Adrenal gland (tissue), 19 donors: ENCODE measurements at places on chromosomes 7 and 10. TPM values are rescaled to one million over a fixed set of nuclear protein-coding genes. Genes with fewer than 3 reads are reported as not detected.
A peak's percentile ranks its signal among the peaks of the same experiment; 100 is the strongest.

- H3K27ac ChIP-seq = no peak overlapping the region
- no peak overlapping the region for H3K4me3 ChIP-seq
- no peaks in the 10 kb centered on the region for H3K4me1 ChIP-seq
- no peak for DNase-seq
Observed at GRCh38 chr10:50221470-50221869, 29.8 kb downstream of the ASAH2 start.

Gene PON3
- total RNA-seq = 6.6 TPM

DNA sequence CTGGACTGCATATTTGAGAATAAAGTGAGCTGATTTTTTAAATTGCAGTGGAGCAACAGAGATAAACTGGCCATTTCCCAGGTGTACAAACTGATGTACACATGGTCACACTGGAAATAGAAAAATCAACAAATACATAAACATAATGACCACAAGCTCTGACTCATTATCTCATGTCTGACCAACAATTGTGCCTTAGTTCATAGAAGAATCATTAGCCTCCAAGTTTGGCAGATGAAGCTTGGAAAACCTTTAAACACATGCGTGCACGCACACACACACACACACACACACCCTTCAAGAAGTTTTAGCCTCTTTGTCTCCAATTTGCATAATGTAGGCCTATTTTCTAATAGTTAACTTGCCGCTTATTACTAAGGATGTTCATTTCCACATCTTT lies 308.9 kb upstream of the POM121L12 start:
- no peaks in the 10 kb centered on the region for H3K27me3 ChIP-seq
- no peak for DNase-seq
- H3K4me3 ChIP-seq = no peak overlapping the region
- no peaks in the 10 kb centered on the region for H3K36me3 ChIP-seq

DNA sequence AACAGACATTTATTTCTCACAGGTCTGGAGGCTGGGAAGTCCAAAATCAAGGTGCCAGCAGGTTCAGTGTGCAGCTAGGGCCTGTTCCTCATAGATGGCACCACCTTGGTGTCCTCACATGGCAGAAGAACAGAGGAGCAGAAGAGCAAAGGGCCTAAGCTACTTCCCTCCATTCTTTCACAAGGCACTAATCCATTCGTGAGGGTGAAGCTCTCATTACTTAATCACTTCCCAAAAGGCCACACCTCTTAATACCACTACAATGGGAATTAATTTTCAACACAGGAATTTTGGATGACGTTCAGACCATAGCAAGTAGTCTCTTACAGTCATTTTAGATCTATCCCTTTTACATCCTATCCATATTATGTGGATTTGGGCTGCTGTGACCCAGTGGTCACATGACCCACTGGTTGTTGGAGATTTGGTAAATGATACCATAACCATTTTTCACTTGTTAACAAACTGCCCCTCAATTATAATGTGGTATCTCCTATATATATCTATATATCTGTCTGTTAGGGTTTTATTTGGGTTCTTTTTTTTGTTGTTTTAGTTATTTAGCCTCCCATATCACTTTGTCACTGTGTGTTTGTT lies 63.4 kb downstream of the BBS9 start:
- H3K36me3 ChIP-seq = no peaks in the 10 kb centered on the region
- no peak overlapping the region for H3K27ac ChIP-seq
- DNase-seq = no peak
- H3K27me3 ChIP-seq = no peaks in the 10 kb centered on the region

Gene NPTX2
- total RNA-seq = 75.8 TPM

DNA sequence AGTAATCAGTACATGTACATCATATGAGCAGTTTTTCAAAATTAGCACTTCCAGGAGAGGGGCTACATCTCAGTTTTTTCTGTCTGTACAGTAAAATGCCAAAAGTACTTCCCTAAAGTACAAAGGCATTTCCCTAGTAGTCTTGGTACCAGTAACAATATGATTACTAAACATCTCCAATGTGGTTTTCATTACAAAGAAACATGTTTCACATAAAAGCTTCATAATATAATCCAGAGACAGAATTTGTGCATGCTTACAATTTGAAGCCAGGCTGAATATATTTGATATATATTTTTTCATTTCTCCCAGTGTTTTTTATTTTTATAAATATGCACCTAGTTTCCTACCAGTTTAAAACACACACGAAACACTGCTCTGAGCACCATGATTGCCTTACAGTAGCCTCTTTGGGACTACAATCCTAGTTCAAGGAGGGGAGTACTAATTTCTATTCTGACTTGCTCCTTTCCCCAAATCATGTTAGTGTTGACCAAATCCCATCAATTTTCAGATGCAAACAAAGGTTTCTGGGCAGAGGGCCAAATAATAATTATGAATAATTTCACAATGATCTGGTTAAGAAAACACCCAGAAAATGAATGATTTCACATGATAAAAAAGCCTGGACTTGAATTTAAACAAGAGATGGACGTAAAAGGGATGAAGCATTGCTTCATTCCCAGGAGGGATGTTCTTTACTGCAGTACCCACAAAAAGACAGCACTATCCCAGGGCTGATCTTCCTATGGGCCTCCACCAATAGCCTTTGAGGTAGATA lies 201.3 kb downstream of the SLC25A13 start:
- H3K4me3 ChIP-seq = no peak overlapping the region
- DNase-seq = no peak
- no peaks in the 10 kb centered on the region for H3K27me3 ChIP-seq

- no peaks in the 10 kb centered on the region for H3K27me3 ChIP-seq
- H3K27ac ChIP-seq = peak overlapping the region; percentile 39
- no peak overlapping the region for H3K4me3 ChIP-seq
- peaks cover 6% of the 10 kb centered on the region for H3K4me1 ChIP-seq
Observed at GRCh38 chr10:128026615-128027300, 99.5 kb downstream of the MKI67 start.

GRCh38 chr10:4033341-4033896 lies 248.4 kb upstream of the KLF6 start:
- H3K4me3 ChIP-seq = no peak overlapping the region
- no peaks in the 10 kb centered on the region for H3K4me1 ChIP-seq
- no peak overlapping the region for H3K27ac ChIP-seq
- no peaks in the 10 kb centered on the region for H3K27me3 ChIP-seq

DNA sequence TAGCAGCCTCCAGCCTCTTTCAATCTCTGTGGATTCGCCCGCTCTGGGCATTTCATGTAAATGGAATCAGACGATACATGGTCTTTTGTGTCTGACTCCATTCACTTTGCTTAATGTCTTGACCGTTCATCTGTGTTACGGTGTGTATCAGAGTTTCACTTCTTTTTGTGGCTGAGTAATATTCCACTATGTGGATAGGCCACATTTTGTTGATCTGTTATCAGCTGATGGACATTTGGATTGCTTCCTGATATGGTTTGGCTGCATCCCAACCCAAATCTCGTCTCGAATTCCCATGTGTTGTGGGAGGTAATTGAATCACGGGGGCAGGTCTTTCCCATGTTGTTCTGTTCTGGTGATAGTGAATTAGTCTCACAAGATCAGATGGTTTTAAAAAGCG lies 109.0 kb downstream of the LHPP start:
- H3K4me3 ChIP-seq = no peak overlapping the region
- no peaks in the 10 kb centered on the region for H3K27me3 ChIP-seq
- DNase-seq = no peak
- H3K27ac ChIP-seq = no peak overlapping the region

GRCh38 chr7:51789489-51789888 lies 472.9 kb upstream of the COBL start:
- DNase-seq = no peak
- H3K4me1 ChIP-seq = no peaks in the 10 kb centered on the region
- H3K27ac ChIP-seq = no peak overlapping the region
- no peaks in the 10 kb centered on the region for H3K36me3 ChIP-seq
- H3K4me3 ChIP-seq = no peak overlapping the region
- H3K27me3 ChIP-seq = no peaks in the 10 kb centered on the region

GRCh38 chr7:139960157-139960556 lies 102.6 kb downstream of the PARP12 start:
- DNase-seq = no peak
- H3K27me3 ChIP-seq = no peaks in the 10 kb centered on the region
- H3K36me3 ChIP-seq = no peaks in the 10 kb centered on the region
- no peak overlapping the region for H3K27ac ChIP-seq
- no peak overlapping the region for H3K4me3 ChIP-seq

DNA sequence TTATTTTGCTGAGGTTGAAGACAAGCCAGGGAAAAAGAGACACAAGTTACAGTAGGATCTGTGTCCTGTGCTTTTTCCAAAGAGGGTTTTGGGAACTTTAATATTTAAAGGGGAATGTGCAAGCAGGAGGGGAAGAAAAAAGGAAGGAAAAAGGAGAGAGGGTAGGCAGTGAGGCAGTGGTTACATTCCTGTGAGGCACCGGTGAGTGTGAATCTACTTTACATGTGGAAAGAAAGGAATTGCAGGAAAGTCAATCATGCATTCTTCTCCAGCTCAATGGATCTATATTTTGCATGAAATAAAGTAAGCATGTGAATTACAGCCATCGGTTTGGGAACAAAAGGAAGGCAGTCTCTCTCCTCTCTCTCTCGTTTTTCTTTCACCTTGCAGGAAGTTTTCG lies 12.6 kb upstream of the DYNC2I1 start:
- no peak for DNase-seq
- no peaks in the 10 kb centered on the region for H3K36me3 ChIP-seq
- no peak overlapping the region for H3K27ac ChIP-seq

DNA sequence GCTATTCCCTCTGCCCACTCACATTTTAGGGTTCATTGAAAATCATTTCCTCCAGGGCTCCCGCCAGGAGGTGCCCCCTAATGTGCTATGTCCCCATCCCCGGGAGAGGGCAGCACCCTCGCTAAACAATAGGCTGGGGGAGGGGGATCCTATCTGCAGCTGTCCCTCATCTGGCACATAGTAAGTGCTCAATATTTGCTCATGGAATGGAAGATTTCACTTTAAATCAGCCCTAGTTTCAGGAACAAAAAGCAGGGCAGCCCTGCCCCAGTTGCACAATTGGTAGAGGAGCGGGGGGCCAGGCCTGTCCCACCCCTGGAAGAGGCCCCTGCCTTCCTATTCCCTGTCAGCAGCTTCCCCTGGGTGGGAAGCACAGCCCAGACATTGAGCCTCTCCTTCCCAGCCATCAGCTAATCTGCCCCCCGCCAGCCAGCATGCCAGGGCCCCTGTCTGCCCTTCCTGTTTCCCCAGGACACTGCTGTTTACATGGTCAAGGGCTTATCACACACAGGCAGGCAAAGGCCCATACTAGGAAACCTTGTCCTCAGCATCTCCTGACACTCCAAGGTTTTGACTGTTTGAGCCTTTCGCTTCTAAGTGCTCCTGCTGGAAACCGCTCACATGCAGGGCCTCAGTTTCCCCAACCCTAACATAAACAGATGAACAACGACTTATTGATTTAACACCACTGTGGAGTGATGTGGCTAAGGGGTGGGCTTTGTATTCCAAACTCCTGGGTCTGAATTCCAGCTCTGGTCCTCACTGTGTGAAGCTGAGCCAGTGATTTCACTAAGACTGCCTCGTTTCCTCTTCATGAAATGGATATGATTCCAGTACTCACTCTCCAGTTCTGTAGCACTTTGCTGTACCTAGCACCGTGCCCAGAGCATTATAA lies 130.7 kb upstream of the ZMIZ1 start:
- H3K4me1 ChIP-seq = peaks cover 8% of the 10 kb centered on the region
- no peak overlapping the region for H3K4me3 ChIP-seq
- H3K27me3 ChIP-seq = no peaks in the 10 kb centered on the region
- H3K36me3 ChIP-seq = no peaks in the 10 kb centered on the region

Gene TUBB8
- not detected for total RNA-seq

Gene EN2
- 0.08 TPM for total RNA-seq

- no peak overlapping the region for H3K27ac ChIP-seq
- DNase-seq = no peak
- no peaks in the 10 kb centered on the region for H3K27me3 ChIP-seq
Observed at GRCh38 chr10:73486601-73487000, 9.2 kb downstream of the PPP3CB start.

- no peak overlapping the region for H3K27ac ChIP-seq
- no peak for DNase-seq
- H3K27me3 ChIP-seq = no peaks in the 10 kb centered on the region
- H3K4me3 ChIP-seq = no peak overlapping the region
Observed at GRCh38 chr7:101605611-101606497, 23.2 kb downstream of the MYL10 start.

- DNase-seq = no peak
- no peaks in the 10 kb centered on the region for H3K36me3 ChIP-seq
- no peaks in the 10 kb centered on the region for H3K27me3 ChIP-seq
- H3K27ac ChIP-seq = no peak overlapping the region
Observed at GRCh38 chr10:1597370-1598146, 139.8 kb downstream of the ADARB2 start.

- no peaks in the 10 kb centered on the region for H3K27me3 ChIP-seq
- peaks cover 8% of the 10 kb centered on the region for H3K4me1 ChIP-seq
- no peak overlapping the region for H3K27ac ChIP-seq
- DNase-seq = peak; percentile 60
- H3K4me3 ChIP-seq = no peak overlapping the region
- no peaks in the 10 kb centered on the region for H3K36me3 ChIP-seq
Observed at GRCh38 chr10:69757553-69758309, 44.0 kb upstream of the COL13A1 start.

Gene TEX47
- not detected for total RNA-seq

- no peaks in the 10 kb centered on the region for H3K27me3 ChIP-seq
- peak; percentile 95 for DNase-seq
- H3K4me1 ChIP-seq = peaks cover 91% of the 10 kb centered on the region
- no peak overlapping the region for H3K4me3 ChIP-seq
Observed at GRCh38 chr7:47571331-47572093, 10.4 kb downstream of the TNS3 start.

DNA sequence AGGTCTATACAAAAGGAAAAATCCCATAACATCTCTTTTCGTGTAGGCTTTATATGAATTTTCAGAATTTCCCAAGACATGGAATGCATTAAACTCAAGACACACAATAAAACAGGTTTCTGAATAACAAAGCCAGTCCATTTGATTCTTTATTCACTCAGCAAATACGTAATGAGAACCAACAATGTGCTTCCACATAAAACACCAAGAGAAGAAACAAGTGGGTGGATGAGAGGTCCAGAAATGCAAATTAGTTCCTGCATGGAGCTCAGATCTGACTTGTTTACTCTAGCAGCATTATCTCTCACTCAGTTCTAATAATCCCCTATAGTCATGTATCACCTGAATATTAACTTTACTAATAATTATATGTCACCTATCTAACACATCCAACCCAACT lies 249.5 kb downstream of the LRRTM3 start:
- H3K4me1 ChIP-seq = no peaks in the 10 kb centered on the region
- DNase-seq = no peak
- H3K4me3 ChIP-seq = no peak overlapping the region
- no peak overlapping the region for H3K27ac ChIP-seq
- H3K27me3 ChIP-seq = no peaks in the 10 kb centered on the region

Gene PDE1C
- total RNA-seq = 3.8 TPM
